Astrocyte of the spinal cord (primary cell): ENCODE measurements at places on chromosomes 3 and 15.

DNA sequence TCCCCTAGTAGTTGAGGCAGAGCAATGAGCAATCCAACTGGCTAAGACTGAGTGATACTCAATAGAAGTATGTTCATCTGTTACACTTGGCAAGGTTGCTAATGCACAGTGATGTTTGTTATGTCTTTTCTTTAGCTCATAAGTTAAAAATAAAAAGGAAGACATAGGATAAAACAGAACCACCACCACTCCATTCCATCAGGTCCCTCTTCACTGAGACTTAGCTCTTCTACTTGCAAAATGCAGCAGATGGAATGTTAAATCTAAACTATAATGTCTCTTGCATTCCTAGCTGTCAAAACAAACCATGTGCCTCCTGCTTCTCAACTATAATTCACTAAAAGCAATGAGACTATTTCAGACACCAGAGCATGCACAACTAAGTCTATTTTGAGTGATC lies 265.6 kb upstream of the UBE2E2 start:
- DNase-seq: peak; percentile 30

DNA sequence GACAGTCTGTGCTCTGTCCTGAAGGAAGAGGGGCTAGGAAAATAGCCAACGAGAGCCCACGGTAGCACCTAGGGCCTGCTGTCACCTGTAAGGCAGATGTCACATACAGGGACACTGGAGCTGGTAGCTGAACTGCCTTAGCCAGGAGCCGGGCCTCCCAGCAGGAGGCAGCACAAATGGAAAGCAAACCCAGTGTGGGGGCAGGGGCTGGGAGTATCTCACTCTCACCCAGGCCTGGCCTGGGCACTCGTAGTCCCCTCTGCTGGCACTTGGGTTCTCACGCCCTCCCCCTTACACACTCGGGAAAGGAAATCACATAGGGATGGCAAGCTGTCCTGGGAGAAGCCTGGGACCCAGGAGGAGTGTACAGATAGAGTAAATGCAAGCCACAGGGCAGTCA lies 173.1 kb upstream of the CHRNA7 start:
- DNase-seq: no peak

DNA sequence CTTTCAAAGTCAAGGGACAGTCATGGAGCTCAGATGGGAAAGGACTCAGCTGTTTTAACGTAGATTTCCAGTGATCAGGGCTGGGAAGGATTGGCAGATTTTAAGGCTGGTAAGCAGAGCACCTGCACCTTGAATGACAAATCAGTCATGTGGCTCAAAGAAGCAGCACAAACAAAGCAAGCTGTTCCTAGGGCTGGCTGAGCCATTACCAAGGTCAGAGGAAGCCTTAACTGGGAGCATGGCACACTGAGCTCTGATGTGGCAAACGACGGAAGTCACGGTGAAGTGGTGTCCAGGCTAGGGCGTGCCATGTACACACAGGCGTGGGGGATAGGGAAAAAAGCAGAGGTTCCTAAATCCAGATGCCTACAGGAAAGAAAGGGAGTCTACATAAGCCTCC lies 84.6 kb upstream of the PFN2 start:
- no peak for DNase-seq

GRCh38 chr15:36850864-36851263 lies 249.5 kb downstream of the MEIS2 start:
- DNase-seq: no peak

GRCh38 chr15:70605606-70606410 lies 157.6 kb downstream of the UACA start:
- peak; percentile 94 for DNase-seq

DNA sequence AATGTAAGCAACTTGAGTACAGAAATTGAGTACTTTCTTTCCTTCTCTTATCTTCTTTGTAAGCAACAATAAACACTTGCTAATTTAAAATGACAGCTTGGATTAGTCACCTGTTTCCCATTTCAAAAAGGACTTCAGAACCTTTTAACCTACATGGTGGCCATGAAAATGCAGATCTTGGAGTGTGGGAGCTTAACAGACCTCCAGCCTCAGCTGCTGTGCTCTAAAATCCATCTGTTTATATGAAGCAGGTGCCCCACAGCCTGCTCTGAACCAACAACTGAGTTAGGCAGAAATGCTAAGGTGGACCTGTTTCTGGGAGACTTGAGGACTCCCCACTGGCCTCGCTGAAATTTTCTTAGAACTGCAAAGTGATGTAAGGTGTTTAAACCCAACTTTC lies 91.1 kb upstream of the TNIK start:
- DNase-seq: no peak

DNA sequence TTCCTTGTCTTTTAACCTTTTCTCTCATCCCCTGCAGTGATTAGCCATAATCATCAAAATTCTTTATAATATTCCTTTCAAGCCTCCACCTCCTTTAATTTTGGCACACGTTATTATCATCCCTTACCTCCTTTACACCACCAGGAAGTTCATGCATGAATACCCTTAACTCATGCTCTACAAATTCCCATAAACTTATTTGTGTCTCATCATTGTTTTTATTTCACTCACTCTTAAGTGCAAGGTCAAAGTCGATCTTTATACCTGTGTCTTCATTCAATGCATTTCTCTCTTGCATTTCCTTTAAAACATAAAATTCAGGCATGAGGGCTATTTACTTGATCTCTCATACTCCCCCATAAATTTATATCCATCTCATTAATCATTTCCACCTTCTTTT lies 1064.6 kb upstream of the CADM2 start:
- no peak for DNase-seq
